AG04450 (cell line): ENCODE measurements at places on chromosomes 13 and 19.

DNA sequence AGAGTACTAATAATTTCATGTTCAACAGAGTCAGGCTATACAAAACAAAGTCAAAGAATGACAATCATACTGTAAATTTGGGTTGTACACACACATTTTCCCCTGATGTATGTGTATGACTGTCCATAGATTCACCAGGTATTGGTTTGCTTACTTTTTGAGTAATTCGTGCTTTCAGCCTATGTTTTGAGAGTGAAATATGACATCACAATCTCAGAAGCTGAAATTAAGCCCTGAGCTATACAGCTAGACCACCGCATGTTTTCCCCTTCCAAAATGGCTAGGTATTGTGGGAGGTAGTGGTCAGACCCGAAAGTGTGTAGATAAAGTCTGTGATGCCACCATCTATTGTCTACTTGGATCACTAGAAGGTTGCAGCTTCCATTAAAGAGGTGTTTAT is 102.8 kb downstream of the KATNAL1 start:
- no peak for DNase-seq

DNA sequence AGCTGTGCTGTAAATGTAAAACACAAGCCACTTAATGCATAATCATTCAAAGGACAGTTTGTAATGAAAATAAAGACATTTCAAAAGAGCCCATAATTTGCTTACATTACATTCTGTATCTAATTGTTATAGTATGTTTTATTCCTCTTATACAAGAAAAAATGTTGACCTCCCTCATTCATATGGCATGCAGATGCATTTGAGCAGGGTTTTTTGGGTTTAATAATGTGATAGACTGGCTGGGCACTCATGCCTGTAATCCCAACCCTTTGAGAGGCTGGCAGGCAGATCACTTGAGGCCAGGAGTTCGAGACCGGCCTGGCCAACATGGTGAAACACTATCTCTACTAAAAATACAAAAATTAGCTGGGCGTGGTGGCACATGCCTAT is 11.6 kb upstream of the ARL11 start:
- DNase-seq, result no peak

DNA sequence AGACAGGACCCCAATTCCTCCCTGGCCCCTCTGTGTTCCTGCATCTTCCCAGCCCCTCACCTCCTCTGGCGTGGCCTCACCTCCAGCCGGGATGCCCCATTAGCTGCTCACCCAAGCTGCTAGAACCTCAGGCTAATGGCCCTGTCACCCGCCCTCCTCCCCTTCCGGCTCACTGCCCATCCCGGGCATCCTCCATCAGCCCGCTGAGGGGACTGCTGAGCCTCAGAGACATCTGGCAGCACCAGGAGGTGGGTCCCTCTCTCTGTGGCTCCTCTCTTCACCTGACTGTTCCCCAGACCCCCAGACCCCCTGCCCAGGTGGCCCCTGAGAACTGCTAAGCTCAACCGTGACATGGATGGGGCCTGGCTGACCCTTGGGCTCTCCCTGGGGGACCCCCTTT is 2.9 kb downstream of the FFAR1 start:
- DNase-seq, result no peak

GRCh38 chr13:44159633-44160279 is 213.9 kb upstream of the SERP2 start:
- no peak for DNase-seq

DNA sequence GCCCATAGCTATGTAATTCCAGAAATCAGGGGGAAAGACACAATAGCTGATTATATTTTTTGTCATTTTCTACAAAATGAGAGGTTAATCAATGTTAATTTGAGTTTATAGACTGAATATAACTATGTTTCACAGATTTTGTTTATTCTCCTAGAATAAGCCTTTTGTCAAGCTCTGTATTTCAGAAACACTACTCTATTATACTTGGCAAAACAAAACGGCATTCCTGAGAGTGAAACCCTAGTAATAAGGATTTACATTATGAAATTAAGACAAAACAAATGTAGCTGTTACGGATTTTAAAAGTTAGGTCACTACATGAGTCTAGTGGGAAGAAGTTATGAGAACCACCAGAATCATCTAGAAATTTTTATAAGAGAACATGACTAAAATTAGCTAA is 334.2 kb downstream of the KLF12 start:
- no peak for DNase-seq

DNA sequence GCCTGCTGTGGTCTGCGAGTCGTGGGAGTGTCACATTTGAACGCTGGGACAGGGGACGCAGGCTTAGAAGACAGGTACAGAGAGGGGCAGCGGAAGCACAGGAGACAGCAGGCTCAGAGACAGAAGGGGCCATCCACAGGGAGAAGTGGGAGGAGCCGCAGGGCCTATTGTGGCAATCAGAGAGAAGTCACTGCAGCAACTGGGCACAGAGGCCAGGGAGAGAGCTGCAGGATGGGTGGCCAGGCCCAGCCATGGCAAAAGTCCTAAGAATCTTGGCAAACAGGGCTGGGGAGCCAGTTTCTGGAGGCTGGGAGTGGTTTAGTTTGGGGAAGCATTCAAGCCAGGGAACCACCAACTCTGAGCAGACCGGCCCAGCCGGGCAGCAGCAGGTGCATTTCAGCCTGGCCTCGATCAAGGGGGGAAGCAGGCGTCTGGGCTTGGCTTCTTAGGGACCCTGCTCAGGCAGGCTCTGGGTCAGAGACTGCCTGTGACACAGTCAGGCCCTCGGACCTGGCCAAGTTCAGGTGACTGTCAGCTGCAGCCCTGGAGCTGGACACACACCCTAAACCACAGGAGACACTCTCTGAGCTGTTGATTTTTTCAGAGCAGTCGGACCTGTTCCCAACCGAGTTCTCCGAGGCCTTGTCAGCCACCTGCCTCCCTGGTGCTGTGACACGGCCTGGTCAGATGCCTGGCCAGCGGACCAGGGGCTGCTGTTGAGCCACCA is 11.8 kb downstream of the SH3GL1 start:
- DNase-seq, result no peak

GRCh38 chr13:106570299-106570852 is 2.4 kb upstream of the ARGLU1 start:
- DNase-seq, result no peak

GRCh38 chr13:98785405-98785804 is 32.9 kb upstream of the SLC15A1 start:
- DNase-seq, result no peak

DNA sequence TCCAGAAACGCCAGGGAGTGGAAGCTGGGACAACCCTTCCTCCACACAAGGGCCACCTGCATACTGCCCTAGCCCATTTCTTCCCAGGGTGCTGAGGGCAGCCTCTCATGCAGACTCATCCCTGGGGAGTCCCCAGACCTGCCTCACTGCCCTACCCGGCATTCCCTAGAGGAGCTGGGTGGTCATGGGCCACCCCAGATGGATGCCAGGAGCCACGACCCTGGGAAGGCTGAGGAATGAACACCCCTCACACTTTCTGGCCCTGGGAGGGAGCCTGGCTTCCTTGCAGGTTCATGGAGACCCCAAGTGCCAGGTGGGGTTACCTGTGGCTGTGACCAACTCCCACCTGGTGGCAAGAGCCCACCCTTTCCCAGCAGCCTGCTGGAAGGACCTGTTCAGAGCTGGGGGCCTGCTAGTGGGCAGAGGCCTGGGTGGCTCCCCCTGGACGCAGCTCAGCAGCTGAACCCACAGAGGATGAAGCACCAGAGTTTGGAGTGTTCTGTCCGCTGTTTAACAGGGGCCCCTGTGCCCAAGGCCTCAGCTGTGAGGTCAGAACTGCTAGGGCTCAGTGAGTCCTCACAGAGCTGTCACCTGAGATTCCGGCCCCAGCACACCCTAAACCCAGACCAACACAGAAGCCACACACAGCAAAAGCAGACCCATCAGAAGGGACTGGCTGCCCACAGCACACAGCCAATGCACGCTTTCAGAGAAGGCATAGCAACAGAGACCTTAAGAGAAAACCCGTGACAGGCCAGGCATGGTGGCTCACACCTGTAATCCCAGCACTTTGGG is 6.6 kb downstream of the ACP4 start:
- no peak for DNase-seq

DNA sequence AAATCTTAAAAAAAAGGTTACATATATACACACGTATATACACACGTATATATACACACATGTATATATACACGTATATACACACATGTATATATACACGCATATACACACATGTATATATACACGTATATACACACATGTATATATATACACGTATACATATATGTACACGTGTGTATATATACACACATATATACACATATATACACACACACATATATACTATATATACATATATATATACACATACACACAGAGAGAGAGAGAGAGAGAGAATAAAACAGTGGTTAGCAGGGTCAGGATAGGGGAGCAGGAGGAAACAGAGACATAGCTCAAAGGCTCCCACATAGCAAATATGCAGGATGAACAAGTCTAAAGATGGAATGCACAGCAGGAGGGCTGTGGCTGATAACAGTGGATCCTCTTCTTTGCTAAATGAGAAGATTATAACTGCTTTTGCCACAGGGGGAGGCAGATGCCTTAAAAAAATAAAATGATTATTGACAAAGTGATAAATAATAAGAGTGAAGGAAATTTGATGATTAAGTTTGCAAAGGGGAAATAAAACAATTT is 714.5 kb downstream of the UQCRFS1 start:
- DNase-seq, result no peak

DNA sequence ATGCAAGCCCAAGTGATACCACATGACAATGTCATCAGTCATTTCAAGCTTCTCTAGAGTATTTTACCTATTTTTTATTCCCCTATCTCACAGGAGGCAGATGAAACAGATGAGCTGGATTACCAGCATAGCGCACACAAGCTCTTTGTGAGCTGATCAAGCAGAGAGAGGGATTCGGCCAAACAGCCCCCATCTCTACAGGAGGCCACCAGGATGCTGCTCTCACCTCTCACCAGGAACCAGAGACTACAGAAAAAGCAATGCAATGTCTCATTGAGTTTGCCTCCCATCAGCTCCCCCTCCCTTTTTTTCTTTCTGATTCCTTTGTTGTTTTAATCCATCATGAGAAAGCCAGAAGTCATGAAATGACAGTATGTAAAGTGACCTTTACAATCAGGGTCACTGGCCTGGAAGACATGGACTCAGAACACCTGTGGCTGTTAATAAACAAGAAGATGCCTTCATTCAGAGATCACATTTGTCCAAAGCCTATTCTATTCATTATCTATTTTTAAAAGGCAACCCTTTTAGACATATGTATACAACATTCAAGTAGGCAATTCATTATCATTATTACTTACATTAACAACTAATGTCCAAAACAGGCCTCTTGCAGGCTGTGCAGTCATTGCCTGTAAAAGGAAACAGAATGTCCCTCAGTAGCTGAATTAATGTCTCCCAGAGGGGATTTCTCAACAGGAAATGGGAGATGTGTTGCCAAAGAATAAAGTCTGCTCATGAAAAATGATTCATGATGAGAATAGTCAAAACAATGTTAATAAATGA is 656.6 kb downstream of the TBC1D4 start:
- DNase-seq, result no peak

GRCh38 chr19:7230826-7231225 is 63.4 kb downstream of the INSR start:
- DNase-seq, result no peak

DNA sequence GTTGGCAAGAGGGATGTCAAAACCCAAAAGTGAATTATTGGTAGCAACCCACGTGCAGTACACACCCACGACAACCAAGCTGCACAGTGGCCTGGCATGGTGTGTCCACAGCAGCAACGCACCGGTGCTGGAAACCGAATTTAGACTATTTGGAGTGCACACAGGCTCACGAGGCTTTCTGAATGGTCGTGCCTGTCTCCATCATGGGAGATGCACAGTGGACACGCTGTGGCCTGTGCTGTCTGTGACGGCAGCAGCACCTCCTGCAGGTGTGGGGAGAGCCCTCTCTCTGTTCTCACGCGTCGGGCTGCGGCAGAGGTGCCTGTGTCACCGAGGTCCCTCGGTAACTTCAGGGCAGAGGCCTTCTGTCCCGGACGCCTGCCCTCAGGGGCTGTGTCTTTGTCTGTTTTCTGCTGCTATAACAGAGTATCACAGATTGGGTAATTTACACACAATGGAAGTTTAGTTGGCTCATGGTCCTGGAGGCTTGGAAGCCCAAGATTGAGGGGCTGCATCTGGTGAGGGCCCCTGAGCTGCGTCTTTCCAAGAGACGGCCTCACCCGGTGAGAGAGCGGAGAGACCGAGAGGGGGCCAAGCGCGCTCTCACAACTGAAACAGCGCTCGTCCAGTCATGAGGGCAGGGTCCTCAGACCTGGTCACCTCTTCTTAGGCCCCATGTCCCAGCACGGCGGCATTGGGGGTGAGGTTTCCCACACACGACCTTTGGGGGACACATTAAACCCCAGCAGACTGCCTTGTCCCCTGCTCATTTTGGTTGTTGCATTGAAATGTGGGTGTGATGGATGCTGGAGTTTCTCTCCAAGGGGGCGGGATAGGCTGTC is 9.1 kb upstream of the MCF2L start:
- no peak for DNase-seq

DNA sequence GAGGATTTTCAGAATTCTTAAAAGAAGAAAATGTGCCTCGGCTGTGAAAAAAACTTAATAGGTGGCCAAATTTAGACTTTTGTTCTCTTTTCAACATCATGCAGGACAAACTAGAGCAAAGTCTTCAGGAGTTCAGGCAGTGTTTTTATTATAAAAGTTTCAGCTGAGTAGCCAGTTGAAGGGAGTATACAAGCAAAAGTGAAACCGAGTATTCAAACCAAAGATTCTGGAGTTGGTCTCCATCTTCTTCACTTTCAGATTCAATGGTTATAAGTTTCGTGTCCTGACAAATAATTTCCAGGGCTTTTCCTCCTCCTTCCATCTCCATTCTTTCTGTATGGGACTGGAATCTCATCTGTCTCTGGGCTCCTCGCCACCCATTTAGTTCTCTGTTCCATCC is 379.7 kb downstream of the GPC5 start:
- no peak for DNase-seq

GRCh38 chr19:35712567-35713505 is 5.0 kb upstream of the KMT2B start:
- no peak for DNase-seq

DNA sequence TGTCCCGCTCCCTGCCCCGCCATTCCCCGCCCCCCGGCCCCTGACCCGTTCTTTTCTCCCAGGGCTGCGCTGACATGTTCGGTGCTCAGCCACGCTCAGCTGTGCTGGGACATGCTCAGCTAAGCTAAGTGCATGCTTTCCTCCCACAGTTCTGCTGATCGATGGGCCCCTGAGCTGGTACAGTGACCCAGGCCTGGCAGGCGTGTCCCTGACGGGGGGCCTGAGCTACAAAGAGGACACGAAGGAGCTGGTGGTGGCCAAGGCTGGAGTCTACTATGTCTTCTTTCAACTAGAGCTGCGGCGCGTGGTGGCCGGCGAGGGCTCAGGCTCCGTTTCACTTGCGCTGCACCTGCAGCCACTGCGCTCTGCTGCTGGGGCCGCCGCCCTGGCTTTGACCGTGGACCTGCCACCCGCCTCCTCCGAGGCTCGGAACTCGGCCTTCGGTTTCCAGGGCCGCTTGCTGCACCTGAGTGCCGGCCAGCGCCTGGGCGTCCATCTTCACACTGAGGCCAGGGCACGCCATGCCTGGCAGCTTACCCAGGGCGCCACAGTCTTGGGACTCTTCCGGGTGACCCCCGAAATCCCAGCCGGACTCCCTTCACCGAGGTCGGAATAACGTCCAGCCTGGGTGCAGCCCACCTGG is 3.7 kb downstream of the TNFSF9 start:
- no peak for DNase-seq
